MM.1S (cell line): ENCODE measurements at places on chromosomes 1 and 21.

DNA sequence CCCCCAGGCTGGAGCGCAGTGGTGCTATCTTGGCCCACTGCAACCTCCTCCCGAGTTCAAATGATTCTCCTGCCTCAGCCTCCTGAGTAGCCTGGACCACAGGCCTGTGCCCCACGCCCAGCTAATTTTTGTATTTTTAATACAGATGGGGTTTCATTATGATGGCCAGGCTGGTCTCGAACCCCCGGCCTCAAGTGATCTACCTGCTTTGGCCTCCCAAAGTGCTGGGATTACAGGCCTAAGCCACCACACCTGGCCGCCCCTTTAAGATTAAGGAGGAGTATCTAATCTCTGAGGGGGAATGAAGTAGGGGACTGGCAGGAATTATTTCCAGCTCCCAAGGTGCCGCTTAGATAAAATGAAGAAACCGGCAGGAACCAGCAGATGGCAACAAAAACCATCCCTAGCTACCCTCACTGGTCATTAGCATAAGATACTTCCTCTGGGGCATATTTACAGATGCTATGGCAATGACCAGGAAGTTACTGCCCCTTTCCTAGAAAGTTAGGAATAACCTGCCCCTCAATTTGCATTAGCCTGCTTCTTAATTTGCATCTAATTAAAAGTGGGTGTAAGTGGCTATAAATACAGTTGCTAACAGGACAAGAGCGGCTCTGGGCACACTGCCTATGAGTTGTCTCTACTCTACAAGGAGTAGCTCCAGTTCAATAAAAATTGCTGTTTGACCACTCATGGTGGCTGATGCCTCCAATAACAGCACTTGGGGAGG is 7.1 kb upstream of the NSUN4 start:
- peak; percentile 69 for DNase-seq

DNA sequence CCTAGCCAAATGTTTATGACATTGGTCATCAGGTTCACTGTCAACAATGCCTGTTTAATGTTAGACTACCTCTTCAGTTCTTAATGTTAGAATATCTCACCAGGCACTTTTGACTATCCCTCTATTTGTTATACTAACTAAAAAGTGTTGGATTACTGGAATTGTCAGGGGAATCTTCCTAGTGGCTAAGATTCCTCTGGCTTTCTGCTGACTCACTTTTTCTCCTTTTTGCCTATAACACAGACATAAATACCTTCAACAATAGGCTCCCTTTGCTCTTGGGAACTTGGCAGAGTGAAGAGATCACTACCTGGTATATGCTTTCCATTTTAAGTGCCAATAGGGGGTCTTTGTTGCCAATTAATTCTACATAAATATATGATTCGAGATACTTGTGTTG is 68.5 kb downstream of the TMEM200B start:
- no peak for DNase-seq

GRCh38 chr21:45877171-45877438 is 104.5 kb upstream of the COL6A1 start:
- DNase-seq = no peak

DNA sequence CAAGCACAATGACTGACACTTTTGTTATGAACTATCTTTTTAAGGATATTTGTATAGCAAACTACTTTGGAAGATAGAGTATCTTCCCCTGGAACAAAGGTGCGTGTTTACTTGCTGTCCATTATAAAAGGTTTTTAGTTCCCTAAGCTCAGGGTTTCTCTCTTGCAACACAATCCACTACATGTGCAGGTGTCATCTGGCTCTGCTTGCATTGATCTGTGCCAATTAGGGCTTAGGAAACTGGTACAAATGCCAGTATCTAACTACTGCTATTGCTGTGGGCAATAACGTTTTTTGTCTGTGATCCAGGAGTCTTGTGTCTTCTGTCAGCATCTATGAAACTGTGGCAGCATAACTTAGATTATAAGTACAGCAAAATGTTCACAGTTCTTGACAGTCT is 68.3 kb upstream of the ABCD3 start:
- no peak for DNase-seq

GRCh38 chr1:16077406-16078245 is 4.2 kb upstream of the FAM131C start:
- DNase-seq = no peak
